ENCODE measurements at places on chromosomes 4 and X.

DNA sequence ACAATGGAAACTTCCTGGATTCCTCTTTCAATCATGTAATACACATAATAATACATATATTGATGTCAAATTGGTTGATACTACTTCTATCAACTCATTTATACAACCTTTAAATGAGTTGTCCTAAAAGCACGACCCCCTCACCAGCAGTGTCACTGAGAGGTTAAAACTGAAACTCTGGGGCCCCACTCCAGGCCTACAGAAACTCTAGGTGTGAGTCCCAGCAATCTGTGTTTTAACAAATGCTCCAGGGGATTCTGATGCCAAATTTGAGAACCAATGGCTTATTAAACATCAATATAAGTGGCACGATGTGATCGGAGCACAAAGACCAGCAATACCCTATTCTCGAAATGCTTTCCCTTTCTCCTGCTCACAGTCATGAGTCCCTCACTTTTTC lies 47.9 kb downstream of the ATP8A1 start:
- no peak for DNase-seq

DNA sequence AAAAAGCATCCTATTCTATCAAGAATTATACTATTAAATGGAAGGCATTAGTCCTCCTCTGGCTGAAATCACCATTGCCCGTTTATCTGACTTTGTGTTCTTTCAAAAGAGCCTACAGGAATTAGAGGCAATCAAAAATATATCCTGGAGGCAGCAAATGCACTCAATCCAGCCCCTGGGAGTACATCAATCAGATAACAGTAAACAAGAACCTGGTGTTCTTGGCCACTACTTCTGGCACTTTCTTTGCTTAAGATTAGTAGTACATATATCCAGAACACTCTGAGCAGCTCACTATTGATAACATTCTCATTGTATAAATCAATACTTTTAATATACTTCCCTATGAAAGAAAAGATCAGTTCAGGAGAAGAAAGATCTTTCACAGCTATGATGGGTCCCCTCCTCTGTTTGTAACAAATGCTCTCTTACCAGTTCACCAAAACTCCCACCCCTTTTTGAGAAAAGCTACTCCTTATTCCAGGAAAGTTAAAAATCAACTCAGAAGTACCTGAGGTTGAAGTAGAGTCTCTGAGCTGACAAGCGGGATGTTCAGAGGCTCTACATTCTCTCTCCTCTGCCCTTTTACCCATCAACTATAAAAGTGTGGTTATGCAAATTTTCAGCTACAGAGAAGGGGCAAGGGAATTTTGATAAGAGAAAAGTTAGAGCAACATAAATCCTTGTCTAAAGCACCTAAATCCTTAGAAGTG lies 176.0 kb downstream of the COX18 start:
- no peak for DNase-seq

DNA sequence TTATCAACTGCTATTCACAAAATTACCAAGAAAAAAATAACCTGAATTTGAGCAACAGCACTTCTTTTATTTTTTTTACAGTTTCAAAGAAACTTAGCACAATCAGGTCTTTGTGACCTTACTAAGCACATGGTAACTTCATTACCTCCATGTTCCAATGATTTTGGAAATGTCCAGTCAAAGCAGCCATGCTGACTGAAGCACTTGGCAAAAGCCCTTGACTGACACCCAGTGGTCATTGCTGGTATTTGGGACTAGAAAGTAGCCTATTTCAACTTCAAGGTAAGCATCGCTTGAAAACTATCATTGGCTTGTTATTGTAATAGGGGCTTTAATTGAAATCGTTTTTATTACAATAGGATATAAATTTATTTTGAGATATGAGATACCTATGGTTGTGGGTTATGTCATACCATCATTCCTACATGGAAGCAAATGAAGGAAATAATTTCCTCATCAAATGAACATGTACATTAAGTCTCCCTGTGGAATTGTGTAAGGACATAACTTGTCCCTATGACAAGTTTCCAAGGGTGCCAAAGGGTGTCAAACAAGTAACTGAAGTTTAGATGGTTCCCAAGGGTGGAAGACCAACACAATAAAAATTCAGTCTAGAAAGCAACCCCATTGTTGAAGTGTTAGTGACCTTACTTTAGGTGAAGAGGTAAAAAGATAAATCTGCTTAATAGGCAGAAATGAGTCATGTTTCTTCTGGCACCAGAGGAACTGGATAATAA lies 15.2 kb upstream of the ANXA10 start:
- DNase-seq = no peak

GRCh38 chr4:154838694-154839093 lies 57.6 kb downstream of the RBM46 start:
- DNase-seq = no peak

GRCh38 chr4:87406462-87406861 lies 15.5 kb upstream of the HSD17B11 start:
- no peak for DNase-seq

- DNase-seq = no peak
Measured at GRCh38 chr4:81019006-81019405, 11.5 kb upstream of the BMP3 start.

- DNase-seq = no peak
Measured at GRCh38 chr4:111269439-111269838, 646.6 kb upstream of the PITX2 start.

- no peak for DNase-seq
Measured at GRCh38 chr4:62952366-62952765, 1456.9 kb downstream of the TECRL start.
